ENCODE measurements at places on chromosomes 5 and 9.

DNA sequence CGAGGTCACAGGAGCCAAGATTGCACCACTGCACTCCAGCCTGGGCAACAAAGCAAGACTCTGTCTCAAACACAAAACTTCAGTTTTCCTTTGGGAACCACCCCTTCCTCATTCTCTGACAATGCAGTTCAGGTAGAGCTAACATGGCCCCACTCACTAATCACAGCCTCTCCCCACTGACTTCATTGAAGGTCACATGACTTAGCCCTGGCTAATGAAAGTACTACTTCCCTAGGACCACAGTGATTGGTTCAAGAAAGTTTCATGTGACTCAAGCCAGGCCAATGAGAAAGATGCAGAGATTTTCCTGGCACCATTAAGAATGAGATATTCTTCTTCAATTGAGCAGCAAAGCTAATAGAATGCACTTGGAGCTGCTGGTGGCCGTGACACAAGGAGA lies 67.2 kb upstream of the GPBP1 start:
- DNase-seq: no peak

- DNase-seq: no peak
These were observed 84.3 kb upstream of the PTPN3 start for GRCh38 chr9:109582386-109582785.

DNA sequence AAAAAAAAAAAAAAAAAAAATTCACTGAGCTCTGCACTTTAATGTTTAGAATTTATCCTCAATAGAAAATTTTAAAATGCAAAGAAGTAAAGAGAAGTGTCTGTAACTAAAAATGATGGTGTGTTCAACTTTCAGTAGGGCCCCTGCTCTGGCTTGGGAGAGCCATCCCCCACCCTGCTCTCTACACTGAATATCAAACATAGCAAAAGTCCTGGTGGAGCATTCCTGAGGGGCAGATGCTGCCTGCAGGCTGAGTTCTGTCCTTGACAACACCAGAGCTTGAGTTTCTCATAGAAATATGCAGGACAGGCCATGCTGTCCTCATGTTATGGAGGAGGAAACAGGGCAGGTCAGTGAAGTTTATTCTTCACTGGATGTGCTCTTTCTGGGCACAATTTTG lies 7.1 kb upstream of the SEMA4D start:
- no peak for DNase-seq

DNA sequence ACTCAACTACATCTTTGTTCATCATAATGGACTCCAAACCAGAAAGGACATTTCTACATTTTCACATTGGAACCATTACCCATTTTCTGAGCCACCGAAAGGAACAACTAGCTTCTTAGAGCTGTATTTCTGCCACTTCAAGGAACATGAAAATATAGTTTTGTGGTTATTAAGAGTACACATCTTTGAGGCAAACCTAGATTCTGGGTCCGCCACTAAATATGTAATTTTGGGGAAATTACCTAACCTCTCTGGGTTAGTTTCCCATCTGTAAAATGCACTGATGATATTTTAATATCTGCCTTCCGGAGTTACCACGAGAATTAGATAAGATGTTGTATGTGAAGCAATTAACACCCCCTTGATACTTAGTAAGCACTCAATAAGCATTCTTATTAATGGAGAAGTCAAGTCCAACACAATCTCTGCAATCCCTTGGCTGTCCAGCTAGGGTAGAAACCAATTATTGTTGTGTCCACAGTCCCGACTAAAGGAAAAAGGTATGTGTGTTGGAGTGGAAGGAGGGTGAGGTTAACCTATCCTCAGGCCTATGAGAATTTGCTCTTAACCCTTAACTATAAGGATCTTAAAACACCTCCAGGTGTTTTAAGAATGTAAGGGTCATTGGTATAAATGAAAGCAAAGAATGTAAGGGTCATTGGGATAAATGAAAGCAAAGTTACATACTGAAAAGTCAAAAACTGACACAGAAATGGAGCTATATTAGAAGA lies 94.0 kb upstream of the PTGER4 start:
- DNase-seq: no peak

- DNase-seq: no peak
These were observed 113.0 kb downstream of the PAM start for GRCh38 chr5:102867992-102868662.

GRCh38 chr5:134146651-134147518 lies 29.9 kb downstream of the SKP1 start:
- DNase-seq: no peak

GRCh38 chr5:91312698-91313097 lies 70.4 kb downstream of the ARRDC3 start:
- no peak for DNase-seq

- no peak for DNase-seq
These were observed 659.8 kb upstream of the KLF4 start for GRCh38 chr9:108149326-108149725.

- no peak for DNase-seq
These were observed 74.8 kb upstream of the TGFBR1 start for GRCh38 chr9:99030092-99030511.
